Left ventricle myocardium inferior (tissue), 1 donor: ENCODE measurements at places on chromosomes 2 and 18.

DNA sequence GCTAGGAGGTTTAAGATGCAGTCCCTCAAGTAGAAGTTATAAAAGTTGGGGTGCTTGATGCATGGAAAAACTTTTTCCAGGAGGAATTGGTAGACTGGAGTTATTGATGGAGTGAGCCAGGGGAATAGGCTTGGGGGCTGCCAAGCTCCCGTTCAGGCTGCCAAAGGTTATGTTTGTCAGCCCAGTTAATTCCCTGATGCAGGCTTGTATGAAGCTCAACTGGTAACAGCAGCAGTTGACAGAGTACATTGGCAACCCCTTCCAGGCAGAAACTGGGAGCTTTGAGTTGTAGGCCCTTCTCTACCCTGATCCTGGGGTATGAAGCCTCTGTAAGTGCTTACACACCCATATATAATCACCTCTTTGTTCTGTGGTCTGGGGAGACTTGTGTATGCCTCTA, 16.2 kb downstream of the CCDC150 start:
- DNase-seq = no peak

GRCh38 chr2:231655488-231655887, 52.8 kb upstream of the PTMA start:
- no peak for DNase-seq

DNA sequence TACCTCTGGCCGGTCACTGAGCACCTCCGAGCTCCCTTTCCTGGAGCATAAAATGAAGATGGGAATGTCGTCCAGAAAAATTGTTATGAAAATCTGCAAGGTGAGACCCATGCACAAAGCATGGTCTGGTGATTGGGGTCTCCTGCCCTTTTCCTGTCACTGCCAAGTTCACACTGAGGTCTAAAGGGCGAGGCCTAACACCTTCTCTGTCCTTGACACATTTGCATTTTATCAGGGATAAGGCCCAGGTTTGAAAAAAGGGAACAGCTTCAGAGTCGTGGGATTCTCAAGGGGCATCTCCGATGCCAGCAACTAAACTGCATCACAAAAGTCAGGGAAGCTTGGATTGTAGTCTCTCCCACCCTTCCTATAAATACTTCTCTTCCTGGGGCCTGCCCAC, 24.7 kb downstream of the GNAL start:
- DNase-seq = no peak

- peak; percentile 56 for DNase-seq
Measured at GRCh38 chr18:35024965-35025364, 16.2 kb upstream of the MAPRE2 start.

- DNase-seq = no peak
Measured at GRCh38 chr2:233822101-233822771, 32.1 kb downstream of the HJURP start.

GRCh38 chr2:10448576-10449485, 704 bp upstream of the ODC1 start:
- DNase-seq = peak; percentile 88

GRCh38 chr2:98517636-98518035, 73.0 kb downstream of the INPP4A start:
- no peak for DNase-seq

- peak; percentile 31 for DNase-seq
Measured at GRCh38 chr2:46294176-46294836, 2.9 kb upstream of the EPAS1 start.

DNA sequence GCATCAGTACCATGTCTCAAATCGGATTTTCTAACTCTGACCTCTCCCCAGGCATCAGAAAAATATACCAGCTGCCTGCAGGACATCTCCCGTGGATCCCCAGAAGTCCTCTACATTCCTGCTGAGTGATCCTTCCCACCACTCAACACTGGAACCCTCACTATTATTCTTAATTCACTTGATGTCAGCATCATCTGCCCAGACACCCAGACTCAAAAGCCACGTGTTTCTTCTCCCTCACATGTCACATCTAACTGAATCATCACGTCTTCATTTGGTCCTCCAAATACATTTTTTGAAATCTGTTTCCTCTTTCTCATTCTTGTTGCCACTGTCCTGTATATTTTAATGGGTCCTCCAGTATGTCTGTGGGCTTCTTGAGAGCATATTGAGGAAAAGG, 218.6 kb downstream of the HRH4 start:
- DNase-seq = no peak

DNA sequence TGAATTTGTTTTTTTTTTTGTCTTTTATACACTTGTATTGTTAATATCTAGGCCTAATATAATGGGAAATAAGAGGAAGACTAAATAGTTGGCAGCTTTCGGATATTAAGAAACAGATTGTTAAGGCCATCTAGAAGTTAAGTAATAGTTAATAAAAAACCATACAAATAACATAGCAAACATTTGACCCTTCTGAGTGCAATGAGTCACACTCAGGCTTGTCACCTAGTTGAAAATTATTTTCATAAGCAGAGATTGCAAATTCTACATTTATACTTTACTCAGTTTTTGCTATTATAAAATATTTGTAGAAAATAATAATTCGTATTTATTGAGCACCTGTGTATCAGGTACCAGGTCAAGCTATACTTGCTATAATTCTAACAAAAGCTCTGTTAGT, 2.4 kb downstream of the NUP35 start:
- no peak for DNase-seq

DNA sequence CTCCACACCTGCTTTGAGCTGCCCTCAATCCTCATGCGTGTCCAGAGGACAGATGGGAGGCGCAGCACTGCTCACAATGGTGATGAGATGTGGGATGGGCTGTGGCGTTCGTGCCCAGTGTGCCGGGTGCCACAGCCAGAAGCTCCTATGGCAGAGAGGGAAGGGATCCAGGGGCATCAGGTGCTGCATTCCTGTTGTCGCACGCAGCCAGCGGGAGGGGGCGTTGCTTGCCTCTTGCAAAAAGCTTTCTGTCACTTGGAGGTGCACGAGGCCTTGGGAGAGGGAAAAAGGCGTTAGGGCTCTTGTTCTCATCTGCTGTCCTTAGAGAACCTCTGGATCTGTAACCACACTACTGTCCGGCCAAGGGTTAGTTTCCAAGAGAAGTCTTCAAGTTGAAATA, 29.2 kb upstream of the ALLC start:
- DNase-seq = no peak

DNA sequence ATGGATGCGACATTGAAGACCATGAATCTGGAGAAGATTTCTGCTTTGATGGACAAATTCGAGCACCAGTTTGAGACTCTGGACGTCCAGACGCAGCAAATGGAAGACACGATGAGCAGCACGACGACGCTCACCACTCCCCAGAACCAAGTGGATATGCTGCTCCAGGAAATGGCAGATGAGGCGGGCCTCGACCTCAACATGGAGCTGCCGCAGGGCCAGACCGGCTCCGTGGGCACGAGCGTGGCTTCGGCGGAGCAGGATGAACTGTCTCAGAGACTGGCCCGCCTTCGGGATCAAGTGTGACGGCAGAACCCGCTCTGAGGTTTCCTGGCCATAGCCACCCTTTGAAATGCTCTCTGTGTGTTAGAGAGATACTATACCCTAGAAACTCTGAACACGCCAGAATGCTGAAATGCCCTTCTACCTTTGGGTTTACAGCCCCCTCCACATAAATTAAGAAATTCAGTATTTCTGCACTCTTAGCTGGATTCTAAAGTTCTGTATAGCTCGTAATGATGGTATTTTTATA, 659 bp downstream of the CHMP1B start:
- no peak for DNase-seq

DNA sequence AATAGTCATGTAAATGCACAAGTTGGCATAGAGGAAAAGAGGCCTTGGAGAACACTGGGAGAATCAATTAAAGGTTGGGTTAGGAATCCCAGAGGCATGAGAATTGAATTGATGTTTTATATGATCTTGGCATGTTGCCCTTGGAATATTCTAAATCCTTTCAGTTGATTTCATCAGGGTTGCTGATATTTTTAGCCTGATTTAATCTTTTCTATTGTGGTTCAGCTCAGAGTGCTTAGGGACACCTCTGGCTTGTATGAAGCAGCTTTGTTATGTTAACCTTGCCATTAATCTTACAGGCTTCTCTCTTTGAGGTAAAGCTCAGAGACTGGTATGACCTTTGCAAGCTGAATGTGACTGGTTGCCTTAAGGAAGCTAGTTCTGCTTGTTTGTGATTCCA, 64.4 kb upstream of the LYPD6B start:
- DNase-seq = no peak

DNA sequence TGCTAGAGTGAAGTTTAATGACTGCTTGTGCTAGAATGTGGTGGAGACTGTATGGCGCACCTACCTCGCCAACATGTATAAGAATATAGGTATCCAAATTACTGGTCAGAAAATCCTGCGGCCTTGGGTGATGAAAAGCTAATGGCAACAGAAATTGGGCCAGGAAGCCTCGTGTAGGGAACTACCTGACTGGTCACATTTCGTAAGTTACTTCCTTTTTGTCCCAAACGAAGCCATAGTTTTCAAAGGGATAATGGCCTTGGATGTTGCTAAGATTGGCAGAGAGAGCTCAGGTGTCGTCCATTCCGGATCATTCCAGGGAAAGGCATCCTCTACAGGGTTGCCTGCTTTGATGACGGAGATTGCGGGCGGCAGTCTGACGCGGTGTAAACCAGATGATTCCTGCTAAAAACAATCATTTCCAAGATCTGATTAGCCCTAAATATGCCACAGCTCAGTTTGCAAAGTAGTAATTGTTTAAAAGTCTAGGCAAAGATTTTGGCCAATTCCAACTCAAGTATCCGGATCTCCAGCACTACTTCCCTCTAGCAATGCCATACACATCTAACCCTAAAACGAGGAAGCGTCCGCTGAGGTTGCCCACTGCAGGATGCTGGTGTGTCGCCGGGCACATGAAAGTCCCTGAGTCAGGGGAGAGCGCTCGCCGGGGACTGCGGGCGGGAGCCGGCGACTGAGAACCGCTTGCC, 708 bp upstream of the MALT1 start:
- no peak for DNase-seq

DNA sequence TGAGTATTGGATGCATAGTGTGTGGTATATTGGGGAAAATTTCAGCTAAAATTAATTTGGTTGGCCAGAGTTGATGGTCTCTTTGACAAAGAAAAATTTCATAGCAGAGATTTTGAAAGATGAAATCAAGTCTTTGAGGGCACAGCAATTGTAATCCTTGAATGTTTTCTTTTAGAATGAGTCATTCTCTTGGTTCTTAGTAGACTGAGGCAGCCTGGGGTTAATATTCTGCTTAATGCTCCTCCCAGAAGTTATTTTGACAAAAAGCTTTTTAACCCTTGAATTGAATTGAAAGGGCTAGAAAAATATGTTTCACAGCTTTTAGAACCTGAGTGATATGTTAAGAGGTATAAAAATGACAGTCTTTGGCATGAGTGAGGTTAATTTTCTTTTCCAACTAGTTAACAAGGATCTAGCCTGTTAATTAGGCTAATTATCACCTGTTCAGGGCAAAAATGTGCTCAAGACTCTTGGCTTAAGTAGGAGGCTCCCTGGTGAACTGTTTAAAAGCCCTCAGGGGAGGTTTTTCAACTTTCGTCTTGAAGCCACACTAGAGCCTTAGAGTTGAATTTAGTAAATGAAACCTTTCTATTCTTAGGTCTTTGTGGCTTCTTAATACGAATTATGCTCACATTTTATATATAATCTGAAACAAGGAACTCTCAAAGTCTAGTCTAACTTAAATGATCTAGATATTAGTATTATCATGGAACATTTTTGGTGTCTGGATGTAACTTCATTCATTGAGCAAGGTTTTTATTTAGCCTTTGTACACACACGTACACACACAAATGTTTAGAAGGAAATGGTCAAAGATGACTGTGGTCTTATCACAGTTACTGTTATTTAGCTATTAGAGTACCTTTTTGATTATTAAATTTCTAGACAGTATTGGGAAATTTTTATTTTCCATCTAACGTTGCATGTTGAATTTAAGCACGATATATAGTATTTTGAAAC, 272.5 kb downstream of the ZNF407 start:
- DNase-seq = no peak

- DNase-seq = no peak
Measured at GRCh38 chr2:172244419-172245130, 141.9 kb upstream of the DLX2 start.

- DNase-seq = no peak
Measured at GRCh38 chr2:132936261-132936660, 266.3 kb upstream of the LYPD1 start.
